Pericardium fibroblast (primary cell): ENCODE measurements at places on chromosomes 12 and 14. TPM values are rescaled to one million over a fixed set of nuclear protein-coding genes. Genes with fewer than 3 reads are reported as not detected.

Gene CLEC4A
- total RNA-seq: not detected in 2 replicates

Gene GRIP1
- not detected in 2 replicates for total RNA-seq

Gene IGF1
- total RNA-seq: 0.09 and 2.6 TPM in 2 replicates

Gene RTN1
- 0.09 and 0.35 TPM in 2 replicates for total RNA-seq
